M059J (cell line): ENCODE measurements at places on chromosomes 3 and 15. TPM values are rescaled to one million over a fixed set of nuclear protein-coding genes. Genes with fewer than 3 reads are reported as not detected.

Gene ZNF654
- 6.8 and 7.8 TPM in 2 replicates for total RNA-seq

Gene CCDC80
- 136 and 288 TPM in 2 replicates for total RNA-seq

GRCh38 chr15:99485153-99485961, 80.4 kb upstream of the MEF2A start:
- no peak for DNase-seq

- DNase-seq = no peak
Measured at GRCh38 chr3:102020735-102021134, 171.4 kb downstream of the NFKBIZ start.

- DNase-seq = peak; percentile 67
Measured at GRCh38 chr3:99634881-99635280, 3.5 kb upstream of the COL8A1 start.
